ENCODE measurements at places on chromosomes 5 and 9. TPM values are rescaled to one million over a fixed set of nuclear protein-coding genes. Genes with fewer than 3 reads are reported as not detected.

DNA sequence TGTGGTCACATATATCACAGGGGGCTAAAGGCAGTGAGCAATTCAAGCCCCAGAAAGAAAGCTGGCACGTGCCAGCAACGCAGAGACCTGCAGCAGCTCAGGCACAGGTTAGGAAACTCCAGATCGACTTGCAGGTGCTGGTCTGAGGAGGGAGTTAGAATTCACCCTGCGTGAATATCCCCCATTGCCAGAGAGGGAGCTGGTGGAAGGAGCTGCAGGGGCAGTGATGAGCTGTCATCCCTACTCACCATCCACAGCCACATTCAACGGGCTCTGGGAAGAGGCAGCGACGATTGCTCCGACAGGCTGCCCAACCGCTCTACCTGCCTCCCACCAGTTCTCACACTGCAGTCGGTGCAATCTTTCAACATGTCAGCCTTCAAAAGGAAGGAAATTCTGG is 40.8 kb upstream of the CLK4 start:
- no peak for DNase-seq

DNA sequence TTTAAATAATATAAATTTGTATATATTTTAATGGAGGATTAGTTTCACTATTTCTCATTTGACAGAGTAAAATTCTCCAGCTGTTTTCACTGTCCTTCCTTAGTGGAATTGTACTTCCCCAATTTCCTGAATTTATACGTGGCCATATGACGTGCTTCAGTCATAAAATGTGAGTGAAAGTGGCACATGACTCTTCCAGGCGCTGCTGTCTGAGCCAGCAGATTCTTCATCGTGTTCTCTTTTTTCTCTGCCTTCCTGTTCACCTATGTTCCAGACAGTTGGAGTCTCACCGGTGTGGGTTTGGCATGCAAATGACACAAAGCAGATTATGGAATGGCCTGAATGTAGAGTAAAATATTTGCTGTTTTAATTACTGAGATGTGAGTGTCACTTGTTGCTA is 684.1 kb downstream of the SEMA5A start:
- DNase-seq: no peak

DNA sequence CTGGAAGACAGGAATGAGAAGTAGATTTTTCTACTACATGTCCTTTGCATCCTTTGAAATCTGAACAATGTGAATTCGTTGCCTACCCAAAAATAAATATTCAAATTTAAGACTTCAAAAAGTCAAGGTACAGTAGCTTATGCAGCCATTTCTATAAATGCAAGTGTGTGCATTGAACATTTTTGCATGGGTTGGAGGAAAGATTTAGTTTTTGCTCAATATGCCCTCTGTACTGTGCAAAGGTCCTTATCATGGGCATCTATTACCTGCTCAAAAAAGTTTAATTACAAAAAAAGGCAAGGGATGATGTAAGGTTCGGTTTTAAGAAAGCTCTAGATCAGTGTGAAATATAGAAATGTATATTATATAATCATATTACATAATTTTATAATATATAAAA is 22.6 kb downstream of the AKNA start:
- DNase-seq: no peak

GRCh38 chr5:100691548-100691947 is 156.4 kb downstream of the FAM174A start:
- DNase-seq: no peak

DNA sequence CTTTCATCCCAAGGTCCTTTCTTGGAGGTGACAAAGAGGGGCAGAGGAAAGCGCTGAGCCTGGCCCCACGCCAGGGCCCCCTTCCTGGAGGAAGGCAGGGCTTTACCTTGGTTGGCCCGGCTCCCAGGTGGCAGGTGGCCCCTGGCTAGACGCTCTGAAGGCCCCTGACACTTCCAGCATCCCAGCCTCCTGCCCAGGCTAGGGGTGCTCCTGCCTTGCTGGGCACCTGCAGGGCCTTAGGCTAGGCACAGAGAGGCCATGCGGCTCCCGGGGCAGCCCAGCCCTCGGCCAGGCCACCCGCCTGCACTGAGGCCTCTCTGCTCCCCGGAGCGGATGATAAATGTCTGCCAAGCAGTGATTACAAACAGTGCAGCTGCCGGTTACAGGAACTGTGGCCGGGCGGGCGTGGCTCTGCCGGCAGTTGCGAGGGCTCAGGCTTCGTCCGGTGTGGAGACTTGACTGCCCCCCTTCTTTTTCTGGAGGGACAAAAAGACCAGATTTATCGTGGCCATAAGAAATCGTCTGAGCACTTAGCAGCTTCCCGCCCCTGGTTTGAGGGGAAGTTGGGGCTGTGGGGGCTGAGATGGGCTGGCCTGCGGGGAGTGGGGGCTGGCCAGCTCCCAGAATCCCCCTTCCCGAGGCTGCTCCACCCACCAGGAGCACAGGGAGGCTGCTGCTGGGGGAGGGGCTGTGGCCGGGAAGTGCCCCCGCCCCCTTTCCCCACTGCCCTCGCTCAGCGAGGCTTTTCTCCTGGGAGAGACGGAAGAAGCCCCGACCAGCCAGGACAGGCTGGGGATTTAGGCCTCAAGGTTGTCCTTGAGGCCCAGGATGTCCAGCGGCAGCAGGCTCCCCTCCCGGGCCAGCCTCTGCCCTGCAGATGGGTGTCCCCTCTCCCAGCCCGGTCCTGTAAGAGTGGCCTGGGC is 31.6 kb upstream of the UBAC1 start:
- peak; percentile 62 for DNase-seq

GRCh38 chr5:25334350-25334749 is 689.6 kb upstream of the CDH10 start:
- DNase-seq: no peak

- no peak for DNase-seq
These were observed 428 bp downstream of the EFNA5 start for GRCh38 chr5:107670087-107670931.

GABRA6 gene
- not detected for total RNA-seq

NAIP gene
- total RNA-seq: 44.0 TPM

DNA sequence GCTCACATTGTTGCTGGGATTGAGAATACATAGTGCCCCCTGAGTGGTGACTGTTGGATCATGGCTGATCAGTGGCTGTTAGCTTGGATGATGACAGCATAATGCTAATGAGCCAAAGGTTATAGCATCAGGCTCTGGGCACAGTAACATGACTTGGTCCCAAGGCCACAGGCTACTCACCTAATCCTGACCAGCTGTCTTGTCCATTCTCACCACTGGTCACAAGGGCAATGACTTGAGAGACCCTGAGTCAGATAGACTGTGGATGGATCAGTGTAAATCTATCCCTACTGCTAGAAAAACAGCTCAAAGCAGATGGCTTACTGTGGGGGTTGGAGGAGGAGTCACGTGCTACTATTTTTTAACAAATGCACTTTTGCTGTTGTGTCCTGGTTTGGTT is 74.7 kb downstream of the AOPEP start:
- no peak for DNase-seq
